ENCODE measurements at places on chromosomes 11 and 22. TPM values are rescaled to one million over a fixed set of nuclear protein-coding genes. Genes with fewer than 3 reads are reported as not detected.

The CYTH4 gene
- 0.23 TPM for total RNA-seq

The ENTHD1 gene
- total RNA-seq: not detected

The PRODH gene
- total RNA-seq: 0.08 TPM

The MUC15 gene
- total RNA-seq: not detected

The MMP8 gene
- total RNA-seq: not detected

The BEST1 gene
- 0.60 TPM for total RNA-seq

The TMPRSS4 gene
- total RNA-seq: not detected

The NXPE1 gene
- not detected for total RNA-seq
